ENCODE measurements at places on chromosomes 2 and 18.

- DNase-seq = no peak
These were observed 2.5 kb downstream of the ATP9B start for GRCh38 chr18:79071503-79072210.

GRCh38 chr2:96176661-96177060 is 31.4 kb upstream of the DUSP2 start:
- no peak for DNase-seq

GRCh38 chr18:61414086-61414485 is 80.9 kb downstream of the CDH20 start:
- DNase-seq = no peak

- peak; percentile 38 for DNase-seq
These were observed 69.9 kb upstream of the ITGA6 start for GRCh38 chr2:172357442-172357841.

- DNase-seq = no peak
These were observed 1746.1 kb upstream of the PIK3C3 start for GRCh38 chr18:40208958-40209357.

DNA sequence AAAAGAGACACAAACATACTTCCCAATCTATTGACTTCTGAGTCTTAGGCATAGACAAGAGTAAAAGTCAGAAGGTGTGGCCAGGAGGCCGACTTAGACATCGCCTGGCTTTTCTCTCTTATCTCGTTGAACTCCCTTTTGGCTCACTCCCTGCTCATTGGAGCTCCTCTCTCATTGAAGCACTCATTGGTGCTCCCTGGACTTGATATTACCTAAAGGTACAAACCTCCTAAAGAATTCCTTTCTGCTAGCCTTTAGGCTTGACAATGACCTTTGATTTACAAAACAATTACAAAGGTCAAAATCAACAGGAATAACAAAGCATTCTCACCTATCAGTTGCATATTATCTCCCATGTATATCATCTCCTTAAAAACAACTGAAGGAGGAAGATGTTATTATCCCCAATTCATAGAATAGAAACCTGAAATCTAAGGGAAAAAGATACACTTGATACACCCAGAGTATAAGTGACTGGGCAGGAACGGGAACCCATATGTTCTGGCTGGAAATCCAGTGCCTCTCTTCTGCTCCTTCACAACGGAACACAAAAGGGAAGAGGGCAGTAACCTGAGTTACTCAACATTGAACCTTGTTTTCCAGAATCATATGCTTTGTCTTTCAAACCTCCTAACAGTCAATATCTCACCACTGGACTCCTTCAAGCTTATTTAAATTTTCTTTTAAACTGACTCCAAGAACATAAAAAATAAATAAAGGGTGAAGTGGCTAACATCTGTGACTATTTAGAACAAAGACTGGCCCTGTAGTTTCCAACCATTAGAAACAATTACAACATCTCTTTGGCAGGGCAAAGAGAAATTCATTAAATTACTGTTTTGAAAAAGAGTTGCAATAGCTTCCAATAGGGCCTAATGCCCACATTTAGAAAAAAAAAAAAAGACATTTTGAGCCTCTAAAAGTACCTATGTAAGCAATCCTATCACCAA is 1247.9 kb downstream of the LRP1B start:
- no peak for DNase-seq

GRCh38 chr2:216800836-216801235 is 59.0 kb downstream of the TNP1 start:
- DNase-seq = no peak

DNA sequence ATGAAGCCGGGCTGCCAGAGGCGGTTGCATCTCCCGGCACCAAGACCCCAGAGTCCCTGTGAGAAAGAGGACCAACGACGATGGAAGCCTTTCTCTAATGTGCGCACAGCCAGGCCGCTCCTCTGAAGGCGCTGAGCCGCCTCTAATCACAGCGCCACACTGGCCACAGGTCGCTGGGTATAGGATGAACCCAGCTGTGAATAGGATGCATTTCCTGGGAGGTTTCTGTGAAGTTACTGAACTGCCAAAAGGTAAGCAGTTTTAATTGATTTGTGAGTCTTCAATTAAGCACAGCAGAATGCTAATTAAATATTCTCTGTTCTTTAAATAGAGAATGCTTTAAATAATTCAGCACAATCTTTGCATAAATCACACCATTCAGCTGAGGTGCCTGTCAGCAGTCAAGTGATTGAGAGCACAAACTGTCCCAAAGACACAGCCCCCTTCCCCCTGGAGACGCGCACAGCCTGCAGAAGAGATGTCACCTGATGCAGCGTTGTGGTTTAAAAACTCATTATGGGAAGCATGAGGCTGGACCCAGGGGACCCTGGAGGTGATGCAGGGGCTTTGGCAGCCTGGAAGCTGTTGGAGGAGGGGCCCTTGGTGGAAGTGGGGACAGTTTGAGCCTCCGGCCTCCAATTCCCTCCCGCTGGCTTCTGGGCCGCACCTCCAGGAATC is 98.1 kb downstream of the RTP5 start:
- no peak for DNase-seq

- DNase-seq = no peak
These were observed 31.9 kb downstream of the UXS1 start for GRCh38 chr2:106161938-106162820.

GRCh38 chr2:143262389-143262788 is 133.2 kb downstream of the ARHGAP15 start:
- no peak for DNase-seq

- DNase-seq = no peak
These were observed 122.5 kb downstream of the FIGN start for GRCh38 chr2:163613266-163613731.

GRCh38 chr2:133734716-133735495 is 166.6 kb upstream of the NCKAP5 start:
- no peak for DNase-seq

DNA sequence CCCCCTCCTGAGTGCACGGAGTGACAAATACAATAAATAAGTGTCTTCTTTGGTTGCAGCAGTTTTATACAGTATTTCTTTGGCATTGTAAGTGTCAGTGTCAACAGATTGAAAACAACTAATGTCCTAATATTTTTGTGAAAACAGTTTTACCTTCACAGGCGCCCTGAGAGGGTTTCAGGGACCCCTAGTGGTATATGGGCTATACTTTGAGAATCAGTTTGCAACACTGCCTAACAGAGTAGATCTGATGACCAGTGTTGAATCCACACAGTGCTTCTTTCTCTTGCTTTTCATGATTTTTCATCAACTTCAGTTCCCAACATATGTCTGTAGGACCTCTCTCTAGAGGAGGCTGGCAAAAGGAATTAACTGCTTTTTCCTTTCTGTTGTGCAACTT is 162.2 kb downstream of the PRPF40A start:
- DNase-seq = no peak

DNA sequence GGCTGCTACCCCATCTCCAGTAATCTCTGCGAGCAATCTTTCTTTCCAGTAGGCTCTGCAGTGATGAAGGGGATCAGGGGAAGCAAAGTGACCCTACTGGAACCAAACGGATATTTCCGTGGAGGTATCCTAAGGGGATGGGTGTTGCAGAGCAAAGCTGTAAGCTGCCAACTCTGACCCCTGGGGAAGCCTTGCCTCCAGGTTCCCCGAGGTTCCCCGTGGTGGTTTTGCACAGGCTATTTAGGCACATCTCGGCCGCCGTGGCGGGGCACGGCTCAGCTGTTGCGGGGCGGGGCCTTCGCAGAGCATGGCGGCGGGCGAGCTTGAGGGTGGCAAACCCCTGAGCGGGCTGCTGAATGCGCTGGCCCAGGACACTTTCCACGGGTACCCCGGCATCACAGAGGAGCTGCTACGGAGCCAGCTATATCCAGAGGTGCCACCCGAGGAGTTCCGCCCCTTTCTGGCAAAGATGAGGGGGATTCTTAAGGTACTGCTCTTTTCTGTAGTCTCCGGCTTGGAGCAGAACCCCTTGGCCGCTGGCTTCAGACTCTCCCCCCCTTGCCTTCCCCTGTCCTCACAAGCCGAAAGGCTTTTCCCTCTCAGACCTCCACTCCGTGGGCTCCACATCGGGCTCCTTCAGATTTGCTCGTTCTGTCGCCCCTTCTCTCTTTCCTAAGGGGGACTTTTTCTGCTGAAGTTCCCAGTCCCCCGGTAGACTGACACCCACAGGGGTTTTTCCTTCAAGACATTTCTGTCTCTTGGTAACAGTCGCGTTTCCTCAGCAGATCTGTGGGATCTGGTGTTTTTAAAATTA is at the start of gene COMMD1:
TSS of gene COMMD1 (plus strand) at position 303 of the 814 bp plus-strand sequence. CDS start at position 308, 5 bp downstream.
- peak; percentile 80 for DNase-seq

DNA sequence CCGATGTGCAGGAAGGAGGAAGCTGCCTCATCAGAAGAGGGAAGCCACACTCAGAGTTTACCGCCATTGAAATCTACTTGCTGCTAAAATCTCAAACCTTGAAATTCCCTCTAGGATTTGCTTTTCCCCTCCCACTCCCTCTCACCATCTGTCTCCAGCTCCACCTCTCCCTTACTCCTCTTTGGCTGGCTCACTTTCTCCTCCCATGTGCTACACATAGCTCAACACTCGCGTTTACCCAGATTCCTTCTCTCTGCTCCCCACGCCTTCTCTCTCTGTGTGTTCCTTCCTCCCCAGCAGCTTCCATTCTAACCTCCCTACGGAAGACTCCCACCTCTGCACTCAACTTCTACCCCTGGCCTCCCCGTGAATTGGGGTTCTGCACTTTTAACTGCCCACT is 143.1 kb downstream of the DNER start:
- DNase-seq = no peak
